ENCODE measurements at places on chromosomes 12 and 14. TPM values are rescaled to one million over a fixed set of nuclear protein-coding genes. Genes with fewer than 3 reads are reported as not detected.

- no peak for DNase-seq
Measured at GRCh38 chr12:131852551-131853299, 24.5 kb downstream of the MMP17 start.

The KSR2 gene
- not detected for total RNA-seq

The OTUB2 gene
- 1.2 TPM for total RNA-seq

- DNase-seq: no peak
Measured at GRCh38 chr14:48914382-48914781, 671.8 kb downstream of the RPS29 start.

DNA sequence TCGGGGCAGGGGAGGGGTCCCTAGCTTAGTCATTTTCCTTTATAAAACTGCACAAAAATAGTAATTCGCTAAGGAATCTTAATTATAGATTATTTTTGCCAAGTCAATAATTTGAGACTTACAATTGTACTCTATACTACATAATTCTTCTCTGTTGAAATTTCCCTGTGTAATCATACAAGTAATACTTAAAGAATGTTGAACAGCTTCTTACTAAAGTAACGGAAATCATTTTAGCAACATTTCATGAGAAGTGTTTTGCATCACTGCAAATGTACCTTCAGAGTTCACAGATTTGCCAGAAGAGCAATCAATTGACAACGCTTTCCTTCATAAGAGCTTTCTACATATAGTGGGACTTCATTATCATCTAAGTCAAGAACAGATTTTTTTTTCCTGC lies 7.9 kb upstream of the GNG2 start:
- DNase-seq: no peak

DNA sequence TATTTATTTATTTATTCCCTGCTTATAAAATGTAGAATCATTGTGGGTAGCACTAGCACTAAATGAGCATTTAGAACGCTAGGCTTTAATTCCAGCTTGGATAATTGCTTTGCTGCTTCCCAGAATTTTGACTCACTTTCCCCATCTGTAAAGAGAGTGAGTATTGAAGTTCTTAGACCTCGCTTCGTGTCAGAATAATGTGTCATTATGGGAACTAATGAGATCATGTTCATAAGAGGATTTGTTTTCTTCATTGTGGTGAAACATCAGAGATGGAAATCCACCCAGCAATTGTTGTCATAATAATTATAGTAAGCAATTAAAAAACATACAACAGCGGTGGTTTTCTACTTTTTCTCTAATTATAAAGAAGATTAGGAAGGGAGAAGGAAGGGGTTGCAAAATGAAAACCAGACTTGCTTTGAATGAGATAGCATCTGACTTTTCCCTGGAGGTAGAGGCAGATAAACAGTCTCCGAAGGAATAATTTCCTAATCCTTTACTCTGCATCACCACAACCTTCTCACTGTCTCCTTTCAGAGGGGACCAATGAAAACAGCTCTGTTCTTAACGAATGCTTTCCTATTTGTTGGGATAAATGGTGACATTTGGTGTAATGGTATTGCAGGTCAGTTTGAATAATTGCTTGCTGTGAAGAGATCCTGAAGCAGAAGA lies 86.8 kb upstream of the ARHGAP5 start:
- DNase-seq: no peak

GRCh38 chr14:73333031-73333430 lies 95.7 kb downstream of the PAPLN start:
- no peak for DNase-seq

The KRT6C gene
- total RNA-seq: not detected

The NPFF gene
- not detected for total RNA-seq

DNA sequence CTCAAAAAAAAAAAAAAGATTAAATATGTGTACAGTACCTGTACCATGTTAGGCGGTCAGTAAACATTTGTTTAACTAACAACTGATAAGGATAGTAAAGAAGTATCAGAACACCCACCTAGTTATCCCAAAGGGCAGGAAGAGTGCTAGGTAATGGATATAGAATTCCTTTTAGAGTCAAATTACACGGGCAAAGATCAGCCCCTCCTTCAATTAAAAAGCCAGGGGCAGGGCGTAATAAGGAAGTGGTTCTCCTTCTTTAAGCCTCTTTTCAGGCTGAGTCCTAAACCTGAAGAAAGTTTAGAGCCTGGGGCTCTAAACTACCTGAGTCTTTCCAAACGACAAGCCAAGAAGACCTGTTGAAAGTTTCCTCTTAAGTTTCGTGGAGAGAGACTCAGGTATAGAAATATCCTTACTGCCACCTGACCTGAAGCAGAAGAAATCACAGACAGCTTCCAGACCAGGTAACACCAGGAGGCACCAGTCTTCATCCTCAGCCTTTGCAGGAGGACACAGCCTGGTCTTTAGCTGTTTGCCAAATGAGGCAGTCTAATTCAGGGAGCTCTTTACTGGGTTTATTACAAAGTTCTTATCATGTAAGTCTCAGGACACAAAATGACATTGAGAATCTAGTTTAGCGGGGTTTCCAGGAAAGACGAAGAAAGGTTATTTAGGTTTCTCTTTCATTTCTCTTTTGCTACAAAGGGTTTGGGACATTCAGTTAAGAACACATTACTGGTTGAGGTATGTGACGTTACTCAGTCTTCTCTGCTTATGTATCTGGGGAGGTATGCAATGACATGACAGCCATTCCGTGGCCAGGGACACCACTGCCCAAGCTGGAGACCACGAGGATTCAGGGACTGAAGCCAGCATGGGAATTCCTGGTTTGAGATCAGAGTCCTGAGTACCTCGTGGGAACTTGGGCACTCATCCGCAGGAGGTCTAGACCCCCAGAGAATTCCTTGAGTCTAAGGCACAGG lies at the start of gene BCL2L14:
Gene BCL2L14, plus strand, starts transcription at position 266 of the 983 bp plus-strand sequence. CDS start 8,367 bp downstream, outside the sequence.
- DNase-seq: no peak

GRCh38 chr12:25264862-25265261 lies 14.1 kb upstream of the KRAS start:
- DNase-seq: no peak

- DNase-seq: no peak
Measured at GRCh38 chr12:23039834-23040233, 414.9 kb downstream of the ETNK1 start.

DNA sequence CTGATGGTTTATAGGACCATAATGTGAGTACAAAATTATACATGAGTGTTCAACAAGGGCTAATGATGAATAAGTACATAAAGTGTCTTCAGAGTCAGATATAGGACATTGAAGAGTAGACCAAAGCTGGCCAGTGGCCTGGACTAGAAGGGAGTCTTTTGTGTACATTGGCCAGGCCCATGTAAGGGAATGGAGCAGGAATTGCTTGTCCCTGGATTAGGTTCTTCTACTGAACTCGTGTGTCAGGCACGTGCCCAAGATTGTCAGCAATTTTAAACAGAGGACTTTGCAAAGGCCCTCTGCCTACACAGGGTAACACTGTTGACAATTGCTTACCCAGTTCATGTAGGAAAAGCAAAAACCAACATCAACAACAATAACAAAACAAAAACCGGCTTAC lies 196.0 kb upstream of the SEL1L start:
- DNase-seq: no peak

The AMN gene
- total RNA-seq: not detected

GRCh38 chr12:11412731-11413130 lies 17.4 kb upstream of the PRB2 start:
- no peak for DNase-seq

The HSPB8 gene
- total RNA-seq: 181 TPM

The C12orf50 gene
- total RNA-seq: 0.14 TPM

- no peak for DNase-seq
Measured at GRCh38 chr14:75753696-75754095, 92.7 kb downstream of the TTLL5 start.

The NAV3 gene
- total RNA-seq: 17.4 TPM

The HIF1A gene
- total RNA-seq: 187 TPM

DNA sequence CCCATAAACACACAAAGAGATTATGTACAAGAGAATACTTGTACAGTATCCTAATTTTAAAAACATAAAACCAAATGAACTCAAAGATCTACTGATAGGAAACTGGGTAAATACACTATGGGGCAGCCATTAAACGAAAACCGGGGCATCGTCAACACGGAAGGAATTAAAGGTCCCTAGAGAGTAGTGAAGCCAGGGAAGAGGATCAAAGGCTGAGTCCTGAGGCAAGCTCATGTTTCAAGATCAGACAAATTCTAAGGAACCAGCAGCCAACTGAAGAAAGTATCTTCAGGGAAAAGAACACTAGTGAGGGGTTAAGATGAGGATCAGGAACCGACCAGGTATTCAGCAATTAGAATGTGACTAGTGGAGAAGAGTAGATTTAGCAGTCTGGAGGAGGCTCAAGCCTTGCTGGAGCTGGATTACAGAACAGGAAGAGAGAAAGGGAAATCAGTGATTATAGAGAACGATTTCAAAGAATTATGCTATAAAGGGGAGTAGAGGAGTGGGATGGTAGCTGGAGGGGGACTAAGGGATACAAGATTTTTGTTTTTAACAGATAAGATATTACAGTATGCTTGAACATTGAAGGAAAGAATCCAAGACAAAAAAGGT lies 23.7 kb downstream of the SEL1L start:
- DNase-seq: no peak

The ASCL1 gene
- not detected for total RNA-seq

The RAD9B gene
- 3.0 TPM for total RNA-seq

The TMEM63C gene
- total RNA-seq: not detected

The MYH6 gene
- 1.3 TPM for total RNA-seq

The FOXA1 gene
- 0.23 TPM for total RNA-seq

- DNase-seq: no peak
Measured at GRCh38 chr12:71686658-71687025, 760 bp downstream of the TMEM19 start.

The COL2A1 gene
- total RNA-seq: not detected

The HOXC12 gene
- 1.1 TPM for total RNA-seq

DNA sequence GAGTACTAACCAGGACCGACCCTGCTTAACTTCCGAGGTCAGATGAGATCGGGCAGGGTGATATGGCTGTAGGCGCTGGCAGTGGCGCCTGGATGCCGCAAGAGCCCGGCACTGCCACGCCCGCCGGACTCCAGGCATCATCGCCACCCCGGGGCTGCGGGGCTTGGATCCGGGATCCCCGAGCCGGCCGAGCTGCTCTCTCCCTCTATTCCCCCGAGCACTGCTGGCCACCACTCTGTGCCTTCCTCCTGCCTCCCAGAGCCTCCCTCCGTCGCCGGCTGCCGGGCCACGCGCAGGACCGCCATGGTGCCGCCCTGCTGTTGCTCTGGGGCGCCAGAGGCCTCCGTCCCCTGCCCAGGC lies 153.2 kb upstream of the ALG10B start:
- no peak for DNase-seq

DNA sequence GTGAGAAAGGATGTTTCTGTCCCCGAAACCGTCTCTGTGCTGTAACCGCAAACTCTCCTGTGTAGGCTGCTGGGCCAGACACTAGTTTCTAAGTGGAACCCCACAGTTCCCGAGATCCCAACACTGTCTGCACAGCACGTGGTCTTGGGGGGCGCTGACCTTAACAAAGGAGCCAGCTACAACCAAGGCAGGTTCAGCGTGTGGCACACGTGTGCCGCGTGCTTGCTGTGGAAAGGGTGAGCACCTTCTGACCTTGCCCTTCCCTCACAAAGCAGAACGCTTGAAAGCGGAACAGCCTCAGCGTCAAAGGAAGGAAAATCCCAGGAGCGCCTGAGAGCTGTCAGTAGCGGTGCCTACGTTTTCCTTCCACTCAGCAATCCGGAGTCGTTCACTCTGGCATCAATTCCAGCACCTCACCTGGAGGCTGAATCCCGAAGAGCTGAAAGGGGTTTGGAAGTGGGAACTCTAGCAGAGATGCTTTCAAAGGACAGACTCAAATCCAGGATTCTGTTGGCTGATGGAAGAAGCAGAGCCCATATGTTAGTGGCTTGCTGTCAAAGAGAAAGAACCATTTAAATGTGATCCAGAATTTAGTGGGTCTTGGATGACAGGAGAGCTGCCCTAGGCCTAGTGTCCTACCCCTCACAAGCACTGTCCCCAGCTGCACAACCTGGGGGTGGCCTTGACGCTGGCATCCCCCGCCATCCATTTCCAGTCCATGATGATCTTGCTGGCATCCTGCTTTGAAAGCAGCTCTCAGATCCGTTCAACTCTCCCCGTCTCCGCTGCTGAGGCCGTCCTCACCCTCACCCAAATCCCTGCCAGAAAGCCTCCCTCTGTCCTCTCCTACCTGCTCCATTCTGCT lies 27.1 kb downstream of the CCDC92 start:
- no peak for DNase-seq

The CCDC177 gene
- not detected for total RNA-seq

DNA sequence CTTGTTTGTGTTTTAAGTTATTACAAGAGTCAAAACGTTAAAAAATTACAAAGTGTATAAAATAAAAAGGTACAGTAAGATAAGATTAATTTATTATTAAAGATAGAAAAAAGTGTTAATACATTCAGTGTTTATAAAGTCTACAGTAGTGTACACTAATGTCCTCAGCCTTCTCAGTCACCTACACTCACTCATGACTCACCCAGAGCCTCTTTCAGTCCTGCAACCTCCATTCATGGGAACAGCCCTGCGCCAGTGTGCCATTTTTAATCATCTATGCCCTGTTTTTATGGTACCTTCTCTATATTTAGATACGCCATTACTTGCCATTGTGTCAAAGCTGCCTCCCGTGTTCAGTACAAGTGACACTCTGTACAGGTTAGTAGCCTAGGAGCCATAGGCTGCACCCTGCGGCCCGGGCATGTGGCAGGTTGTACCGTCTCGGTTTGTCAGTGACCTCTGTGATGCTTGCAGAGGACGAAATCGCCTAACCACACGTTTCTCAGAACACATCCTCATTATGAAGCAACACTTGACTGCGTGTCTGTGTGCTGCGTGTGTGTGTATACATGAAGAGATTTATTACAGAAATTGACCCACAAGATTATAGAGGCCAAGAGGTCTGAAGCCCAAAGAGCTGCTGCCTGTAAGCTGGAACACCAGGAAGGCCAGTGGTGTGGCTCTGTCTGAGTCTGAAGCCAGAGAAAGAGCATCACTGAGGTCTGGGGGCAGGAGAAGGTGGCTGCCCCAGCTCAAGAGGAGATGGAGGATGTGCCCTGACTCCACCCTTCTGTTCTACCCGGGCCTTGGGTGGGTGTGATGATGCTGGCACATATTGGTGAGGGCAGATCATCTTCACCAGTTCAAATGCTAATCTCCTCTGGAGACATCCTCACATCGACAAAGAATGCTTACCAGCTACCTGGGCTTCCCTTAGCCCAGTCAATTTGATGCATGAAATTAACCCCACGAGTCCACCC lies 116.6 kb upstream of the C14orf180 start:
- no peak for DNase-seq

DNA sequence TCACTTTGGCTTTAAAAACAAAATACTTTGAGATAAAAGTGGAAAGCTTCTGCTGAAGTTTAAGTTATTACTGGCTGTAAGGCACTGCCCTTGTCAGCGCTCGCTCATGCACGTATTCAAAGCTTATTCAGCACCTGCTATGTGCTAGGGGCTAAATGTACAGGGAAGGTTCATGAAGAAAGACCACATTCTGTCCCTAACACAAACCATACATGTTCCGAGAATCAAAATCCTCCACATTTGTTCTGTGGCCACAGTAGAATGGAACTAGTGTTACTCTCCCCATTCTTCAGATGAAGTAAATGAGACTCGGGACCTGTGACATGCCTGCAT lies 33.8 kb upstream of the GPR68 start:
- DNase-seq: no peak

Measured in posterior vena cava (tissue), 2 donors.